Lower lobe of right lung (tissue), 2 donors: ENCODE measurements at places on chromosomes 4 and X. TPM values are rescaled to one million over a fixed set of nuclear protein-coding genes. Genes with fewer than 3 reads are reported as not detected.

BMPR1B gene
- 6.0 TPM for total RNA-seq

TBC1D8B gene
- 7.4 TPM for total RNA-seq

DACH2 gene
- total RNA-seq = not detected

SLC39A8 gene
- 370 TPM for total RNA-seq

PAGE3 gene
- not detected for total RNA-seq

FANCB gene
- total RNA-seq = 1.5 TPM

DNA sequence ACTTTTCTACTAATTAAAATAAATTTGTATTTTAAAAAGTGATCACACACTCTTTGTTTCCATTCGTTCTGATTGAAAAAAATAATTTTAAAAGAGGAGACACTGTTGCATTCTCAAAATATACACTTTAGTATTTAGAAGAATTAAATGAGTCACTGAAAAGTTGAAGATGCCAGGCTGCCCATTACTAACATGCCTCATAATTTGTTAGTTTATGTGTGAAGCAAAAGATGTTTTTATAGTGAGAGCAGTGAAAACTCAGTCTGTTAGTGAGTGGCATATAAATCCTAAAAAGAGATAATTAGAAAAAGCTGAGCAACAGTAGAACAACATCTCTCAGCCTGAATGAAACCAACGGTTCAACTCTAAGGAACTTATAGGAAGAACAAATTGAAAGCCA lies 143.4 kb downstream of the CDS1 start:
- no peak overlapping the region for H3K27ac ChIP-seq
- peaks cover 43% of the 10 kb centered on the region for H3K36me3 ChIP-seq
- H3K4me3 ChIP-seq = no peak overlapping the region

- H3K4me1 ChIP-seq = no peaks in the 10 kb centered on the region
- DNase-seq = no peak
- H3K4me3 ChIP-seq = no peak overlapping the region
- no peaks in the 10 kb centered on the region for H3K36me3 ChIP-seq
Measured at GRCh38 chr4:45438047-45438446, 685.8 kb downstream of the GABRG1 start.

GRCh38 chr4:123649645-123650391 lies 253.2 kb downstream of the SPRY1 start:
- H3K4me3 ChIP-seq = no peak overlapping the region
- H3K27ac ChIP-seq = peak overlapping the region; percentile 70
- no peak for DNase-seq
- H3K36me3 ChIP-seq = no peaks in the 10 kb centered on the region
- H3K27me3 ChIP-seq = no peaks in the 10 kb centered on the region
- H3K4me1 ChIP-seq = peaks cover 15% of the 10 kb centered on the region

DNA sequence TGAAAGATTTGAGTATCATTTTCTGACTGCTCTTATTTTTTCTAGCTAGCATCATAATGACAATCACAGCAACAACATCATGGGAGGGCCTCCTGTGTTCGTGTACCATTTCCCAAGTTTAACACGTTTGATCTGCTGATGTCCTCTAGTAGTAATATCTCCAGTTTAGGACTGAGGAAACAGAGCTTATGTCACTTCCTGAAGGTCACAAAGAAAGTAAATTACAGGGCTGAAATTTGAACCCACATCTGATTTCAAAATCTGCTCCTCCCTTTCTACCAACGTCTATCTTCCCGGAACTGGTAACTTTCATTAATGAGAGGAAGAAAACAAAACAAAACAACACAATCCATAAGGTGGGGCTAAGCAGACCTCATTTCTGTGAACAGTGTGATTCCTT lies 302.7 kb downstream of the PACRGL start:
- H3K4me3 ChIP-seq = no peak overlapping the region
- no peak for DNase-seq
- no peaks in the 10 kb centered on the region for H3K4me1 ChIP-seq
- H3K27ac ChIP-seq = no peak overlapping the region

- H3K36me3 ChIP-seq = no peaks in the 10 kb centered on the region
- DNase-seq = peak; percentile 76
- no peaks in the 10 kb centered on the region for H3K27me3 ChIP-seq
- peak within 1 kb of the TSS; percentile 81 for H3K4me3 ChIP-seq
Measured at GRCh38 chr4:150078041-150078578, at the start of gene DCLK2. TSS of gene DCLK2 (plus strand) at chr4:150078445. CDS start at chr4:150079028, 583 bp downstream.

DNA sequence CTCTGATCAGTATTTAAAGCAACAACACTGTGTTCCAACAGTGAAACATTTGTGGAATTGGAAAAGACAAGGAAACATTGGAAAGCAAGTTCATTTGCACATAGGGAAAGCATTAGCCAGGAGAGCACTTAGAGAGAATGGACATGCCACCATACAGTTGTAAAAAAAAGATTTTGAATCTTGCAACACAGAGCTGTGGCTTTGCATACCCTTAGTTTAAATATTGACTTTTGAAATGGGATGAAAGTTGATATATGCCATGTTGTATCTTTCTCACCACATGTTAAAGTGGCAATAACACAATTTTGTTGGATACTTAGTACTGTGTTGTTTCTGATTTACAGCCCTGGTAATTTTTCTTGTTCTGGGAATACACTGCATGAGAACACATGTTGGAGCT lies 208.1 kb downstream of the BMPR1B start:
- no peak overlapping the region for H3K27ac ChIP-seq
- no peaks in the 10 kb centered on the region for H3K27me3 ChIP-seq

DNA sequence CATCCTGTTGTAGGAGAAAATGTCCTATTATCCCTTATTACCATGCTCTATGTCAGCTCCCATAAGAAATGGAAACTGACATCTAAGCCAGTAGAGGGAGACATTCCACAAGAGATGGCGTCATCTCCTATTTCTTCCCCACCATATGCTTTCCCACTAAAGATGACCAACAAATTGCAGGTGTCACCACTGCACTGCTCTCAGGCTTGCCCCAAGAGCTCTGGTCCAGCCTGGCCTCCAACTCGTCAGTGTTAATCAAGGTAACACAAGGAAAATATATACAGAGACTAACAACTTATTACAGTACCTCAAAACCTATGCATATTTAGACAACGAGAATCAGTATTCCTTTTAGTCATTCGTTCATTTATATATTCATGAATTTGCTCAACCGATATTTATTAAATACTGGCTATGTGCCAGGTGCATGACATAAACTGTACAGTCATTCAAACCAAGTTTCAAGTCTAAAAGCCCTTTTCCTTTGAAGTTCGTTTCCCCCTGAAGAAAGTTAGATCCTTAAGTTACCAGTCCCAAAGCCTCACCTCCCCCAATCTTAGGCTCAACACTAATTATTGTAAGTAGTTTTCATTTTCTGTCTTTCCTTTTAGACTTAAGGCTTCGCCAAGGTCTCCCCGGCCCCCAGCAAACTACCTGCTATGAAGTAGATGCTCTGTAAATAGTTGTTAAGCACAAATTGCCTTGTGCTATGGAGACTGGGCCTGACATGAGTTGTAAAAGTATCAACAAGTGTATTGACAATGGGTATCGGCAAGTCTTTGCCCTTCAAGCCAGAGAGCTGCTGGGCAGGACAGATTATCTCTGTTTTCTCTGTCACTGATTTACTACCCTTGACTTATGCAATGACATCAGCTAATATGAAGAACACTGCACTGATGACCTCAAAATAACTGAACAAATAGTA lies 3.1 kb upstream of the FGB start:
- no peaks in the 10 kb centered on the region for H3K27me3 ChIP-seq
- no peak overlapping the region for H3K27ac ChIP-seq
- H3K4me1 ChIP-seq = no peaks in the 10 kb centered on the region
- no peak overlapping the region for H3K4me3 ChIP-seq
- DNase-seq = no peak

GRCh38 chrX:69126642-69127041 lies 38.6 kb downstream of the PJA1 start:
- H3K27ac ChIP-seq = no peak overlapping the region
- H3K36me3 ChIP-seq = no peaks in the 10 kb centered on the region
- no peaks in the 10 kb centered on the region for H3K4me1 ChIP-seq
- H3K4me3 ChIP-seq = no peak overlapping the region

- H3K27ac ChIP-seq = no peak overlapping the region
- H3K36me3 ChIP-seq = peaks cover 3% of the 10 kb centered on the region
- no peak for DNase-seq
- no peaks in the 10 kb centered on the region for H3K4me1 ChIP-seq
- no peak overlapping the region for H3K4me3 ChIP-seq
- H3K27me3 ChIP-seq = no peaks in the 10 kb centered on the region
Measured at GRCh38 chr4:16583764-16584163, 314.7 kb downstream of the LDB2 start.
